ENCODE measurements at places on chromosomes 4 and X.

DNA sequence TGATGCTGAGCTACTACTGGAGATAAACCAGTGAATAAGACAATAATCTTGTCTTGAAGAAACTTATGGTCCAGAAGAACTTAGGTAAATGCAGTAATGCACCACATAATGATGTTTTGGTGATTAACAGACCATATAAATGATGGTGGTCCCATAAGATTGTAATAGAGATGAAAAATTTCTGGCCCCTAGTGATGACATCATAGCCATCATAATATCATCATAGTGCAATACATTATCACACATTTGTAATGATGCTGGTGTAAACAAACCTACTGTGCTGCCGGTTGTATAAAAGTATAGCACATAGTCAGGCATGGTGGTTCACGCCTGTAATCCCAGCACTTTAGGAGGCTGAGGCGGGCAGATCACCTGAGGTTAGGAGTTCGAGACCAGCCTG, 846.8 kb downstream of the FSTL5 start:
- no peak for DNase-seq

GRCh38 chr4:2907226-2907625, 56.0 kb downstream of the NOP14 start:
- DNase-seq: no peak

DNA sequence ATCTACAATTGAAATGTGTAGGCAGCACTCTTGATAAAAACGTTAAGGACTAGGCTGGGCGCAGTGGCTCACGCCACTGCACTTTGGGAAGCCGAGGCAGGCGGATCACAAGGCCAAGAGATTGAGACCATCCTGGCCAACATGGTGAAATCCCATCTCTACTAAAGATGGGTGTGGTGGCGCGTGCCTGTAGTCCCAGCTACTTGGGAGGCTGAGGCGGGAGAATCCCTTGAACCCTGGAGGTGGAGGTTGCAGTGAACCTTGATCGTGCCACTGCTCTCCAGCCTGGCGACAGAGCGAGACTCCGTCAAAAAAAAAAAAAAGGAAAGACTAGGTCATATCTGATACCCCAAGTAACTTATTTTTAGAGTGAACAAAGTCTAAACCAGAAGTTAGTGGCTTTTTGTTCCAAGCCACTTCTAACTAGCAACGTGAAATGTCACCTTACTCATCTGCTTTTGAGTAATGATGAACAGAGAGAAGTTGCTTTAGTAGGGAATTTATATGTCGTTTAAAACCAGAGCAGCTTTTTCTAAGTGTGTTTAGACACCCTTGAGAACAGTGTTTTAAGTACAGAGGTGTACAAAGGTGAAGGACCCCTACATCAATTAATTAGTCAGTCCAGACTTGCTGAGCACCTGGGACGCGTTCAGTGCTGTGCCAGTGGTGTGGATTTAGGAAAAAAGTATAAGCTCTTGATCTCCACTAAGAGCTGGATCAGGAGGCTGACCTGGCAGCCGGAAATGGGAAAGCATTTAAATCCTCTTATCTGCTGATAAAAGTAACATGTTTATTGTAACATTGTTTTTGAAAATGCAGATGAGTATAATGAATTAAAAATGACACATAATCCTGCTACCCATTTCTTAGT, 23.5 kb downstream of the SPRY1 start:
- DNase-seq: no peak

DNA sequence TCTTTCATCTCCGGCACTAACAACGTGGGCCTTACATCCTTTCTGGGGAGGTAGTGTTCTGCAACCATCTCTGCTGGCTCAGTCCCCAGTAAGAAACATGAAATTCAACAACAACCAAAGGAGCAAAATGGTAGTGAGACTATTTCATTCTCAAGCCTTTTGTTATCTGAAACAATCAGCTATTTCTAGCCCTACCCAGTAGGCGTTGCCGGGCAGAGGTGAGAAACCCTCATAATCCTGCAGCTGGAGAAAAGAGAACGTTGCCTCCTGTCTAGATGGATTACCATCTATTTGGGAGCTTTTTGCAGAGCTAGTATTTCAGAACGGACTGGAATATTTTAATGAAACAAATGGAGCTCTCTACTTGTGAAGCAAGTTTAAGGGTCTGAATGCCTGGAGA, 66.4 kb upstream of the GPR174 start:
- DNase-seq: no peak

- no peak for DNase-seq
Measured at GRCh38 chr4:19774690-19775256, 476.9 kb upstream of the SLIT2 start.
